ENCODE measurements at places on chromosomes 3 and 15.

DNA sequence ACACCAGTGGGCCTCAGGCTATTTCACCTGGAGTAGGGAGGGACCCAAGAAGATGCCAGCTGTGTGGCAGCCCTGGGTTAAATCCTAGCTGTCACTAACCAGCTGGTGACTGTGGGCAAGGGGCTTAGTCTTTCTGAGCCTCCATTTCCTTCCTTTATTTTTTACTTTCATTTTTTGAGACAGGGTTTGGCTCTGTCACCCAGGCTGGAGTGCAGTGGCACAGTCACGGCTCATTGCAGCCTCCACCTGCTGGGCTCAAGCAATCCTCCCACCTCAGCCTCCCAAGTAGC, 108.0 kb upstream of the SMAD3 start:
- no peak for DNase-seq

DNA sequence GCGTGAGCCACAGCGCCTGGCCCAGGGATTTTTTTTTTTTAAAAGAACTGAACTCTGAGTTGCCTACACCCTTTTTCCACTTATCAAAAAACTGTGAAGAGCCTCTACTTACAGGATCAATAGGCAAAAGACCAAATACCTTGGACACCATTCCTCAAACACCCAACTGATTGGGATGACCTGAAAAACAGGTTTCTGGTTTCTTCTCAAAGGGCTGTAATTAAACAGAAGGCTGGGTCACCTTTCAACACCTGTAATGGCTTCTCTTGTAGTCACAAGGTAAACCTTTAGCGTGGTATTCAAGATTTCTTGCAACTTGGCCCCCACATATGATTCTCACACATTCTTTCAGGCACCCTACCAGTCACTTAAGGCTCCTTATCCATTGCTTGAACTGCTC, 38.4 kb upstream of the PLXND1 start:
- DNase-seq = no peak

DNA sequence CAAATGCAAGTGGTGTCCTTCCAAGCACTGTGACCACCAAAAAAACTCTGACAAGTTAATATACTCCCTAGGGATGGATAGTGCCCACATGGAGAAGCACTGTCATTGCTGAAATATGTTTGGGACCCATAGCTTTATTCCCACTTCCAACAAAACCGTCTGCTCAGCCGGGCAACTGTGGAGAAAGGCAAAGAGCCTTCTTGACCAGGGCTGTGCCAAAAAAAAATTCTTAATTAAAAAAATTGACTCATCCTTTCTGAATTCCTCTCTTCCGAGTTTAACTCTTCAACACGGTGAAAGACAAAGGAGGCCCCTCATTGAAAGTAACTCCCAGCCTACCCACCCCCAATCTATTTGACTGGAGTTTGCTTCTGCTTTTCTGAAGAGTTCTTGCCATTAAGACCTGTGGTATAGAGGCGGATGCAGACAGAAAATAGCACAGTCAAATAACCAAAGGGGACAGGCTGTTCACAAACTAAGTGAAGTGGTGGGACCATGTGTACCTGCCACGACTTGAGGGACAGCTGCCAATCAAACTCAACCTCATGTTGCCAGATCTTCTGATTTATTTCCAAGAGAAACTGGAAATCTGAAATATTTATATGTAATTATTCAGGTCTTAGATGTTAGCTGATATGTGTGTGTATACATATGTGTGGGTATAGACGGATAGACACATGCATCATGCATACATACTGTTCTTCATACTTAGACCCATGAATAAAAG, 135.4 kb upstream of the PFN2 start:
- no peak for DNase-seq

DNA sequence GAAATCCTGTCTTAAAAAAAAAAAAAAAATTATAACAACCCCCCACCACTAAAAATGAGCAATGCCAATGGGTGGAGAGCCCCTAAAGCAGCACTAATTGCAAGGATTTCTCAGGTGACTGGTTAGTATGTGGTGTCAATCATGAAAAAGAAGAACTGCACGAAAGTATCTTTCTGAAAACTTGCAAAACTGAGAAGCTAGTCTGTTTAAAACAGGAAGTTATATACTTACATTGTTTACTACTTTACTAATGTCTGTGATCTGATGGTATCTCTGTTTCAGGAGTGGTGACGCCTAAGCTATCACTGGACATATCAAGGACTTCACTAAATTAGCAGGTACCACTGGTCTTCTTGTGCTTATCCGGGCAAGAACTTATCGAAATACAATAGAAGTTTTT, at the start of gene CCR3:
Gene CCR3 (plus strand): TSS at position 341 of the 400 bp plus-strand sequence. CDS start 22,699 bp downstream, outside the sequence.
- DNase-seq = no peak

DNA sequence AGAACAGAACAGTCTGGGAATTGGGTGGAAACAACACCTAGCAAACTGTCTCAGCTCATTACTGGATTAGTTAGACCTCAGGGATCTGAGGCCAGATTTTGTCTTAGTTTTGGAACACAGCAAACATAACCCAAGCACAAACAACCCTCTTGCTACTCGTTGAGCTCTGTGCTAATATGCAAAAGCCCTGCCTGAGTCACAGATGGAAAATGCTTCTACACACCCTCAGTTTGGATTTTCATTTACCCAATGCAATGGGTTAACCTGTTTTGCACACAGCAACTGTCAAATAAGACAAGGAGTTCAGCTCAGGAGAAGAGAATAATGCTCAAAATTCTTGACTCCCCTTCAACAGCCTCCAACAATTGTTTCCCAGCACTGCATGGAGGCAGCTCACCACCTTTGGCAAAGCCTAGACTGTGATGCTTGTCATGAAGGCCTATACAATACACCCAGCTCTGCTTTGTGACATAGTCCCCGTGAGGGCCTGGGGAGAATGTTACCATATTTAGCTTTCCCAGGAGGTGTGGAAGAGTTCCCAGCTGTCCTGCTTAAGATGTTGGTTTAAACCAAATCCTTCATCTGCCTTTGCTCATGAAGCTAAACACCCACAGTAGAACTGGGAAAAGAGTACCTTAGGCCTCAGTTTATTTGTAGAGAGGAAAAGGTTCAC, 68.9 kb upstream of the MNS1 start:
- no peak for DNase-seq

GRCh38 chr15:29029651-29030195, 143.9 kb downstream of the APBA2 start:
- DNase-seq = no peak

Data from right renal cortex interstitium (tissue), 3 donors.